ENCODE measurements at places on chromosomes 13 and 19. TPM values are rescaled to one million over a fixed set of nuclear protein-coding genes. Genes with fewer than 3 reads are reported as not detected.

Gene ARHGEF7
- total RNA-seq = 65.5 TPM

Gene IZUMO4
- total RNA-seq = 12.0 TPM

Gene CAPN12
- 3.0 TPM for total RNA-seq

Gene ELSPBP1
- total RNA-seq = not detected

Gene TINCR
- 0.16 TPM for total RNA-seq

Gene RNF225
- total RNA-seq = 0.27 TPM

Gene UBE2L5
- total RNA-seq = not detected

Gene FXYD3
- total RNA-seq = 0.44 TPM

Gene ACER1
- total RNA-seq = not detected

Gene EMC10
- 76.2 TPM for total RNA-seq

Gene LTBP4
- total RNA-seq = 35.9 TPM

Gene RNF113B
- total RNA-seq = not detected

Gene PTGIR
- 17.9 TPM for total RNA-seq

Gene KCNN4
- 92.0 TPM for total RNA-seq

Gene ATP4B
- not detected for total RNA-seq

Gene ZNF615
- total RNA-seq = 4.7 TPM

Gene ERICH4
- total RNA-seq = not detected

Gene ERCC2
- total RNA-seq = 40.1 TPM

DNA sequence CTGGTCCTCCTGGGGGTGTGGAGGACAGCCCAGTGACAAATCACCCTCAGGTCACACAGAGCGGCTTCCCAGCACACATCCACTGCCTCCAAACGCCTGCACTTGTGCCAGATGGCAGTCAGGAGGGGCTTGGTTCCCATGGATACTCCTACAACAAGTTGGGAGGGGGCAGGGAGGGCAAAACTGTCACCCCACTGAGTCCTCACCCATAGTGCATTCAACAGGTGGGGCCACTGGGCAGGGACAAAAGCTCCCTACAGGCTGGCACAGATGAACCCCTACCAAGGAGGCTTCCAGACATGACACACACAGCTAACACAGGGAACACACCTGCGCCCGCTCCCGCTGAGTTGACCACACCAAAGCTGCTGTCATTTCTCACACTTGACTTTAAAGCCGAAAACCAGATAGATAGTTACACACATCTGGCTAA is 120.5 kb downstream of the STK24 start:
- no peak for DNase-seq

DNA sequence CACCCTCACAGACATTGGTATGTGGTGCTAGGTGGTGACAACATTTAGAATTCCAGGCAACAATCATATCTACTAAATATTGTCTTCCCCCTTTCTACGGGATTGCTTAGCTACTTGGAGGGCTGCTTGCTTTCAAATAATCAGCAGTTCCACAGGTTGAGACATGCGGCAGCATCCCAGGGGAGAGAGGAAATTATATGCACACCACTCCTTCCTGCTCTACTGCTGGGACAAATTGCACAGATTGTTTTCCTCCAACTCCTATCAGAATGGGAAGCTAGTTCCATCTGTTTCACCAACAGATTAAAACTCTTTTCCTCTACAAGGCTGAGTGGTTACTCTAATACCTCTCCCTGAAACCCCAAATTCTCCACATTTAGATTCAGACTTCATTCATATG is 275.4 kb downstream of the DNAJC15 start:
- DNase-seq = no peak

DNA sequence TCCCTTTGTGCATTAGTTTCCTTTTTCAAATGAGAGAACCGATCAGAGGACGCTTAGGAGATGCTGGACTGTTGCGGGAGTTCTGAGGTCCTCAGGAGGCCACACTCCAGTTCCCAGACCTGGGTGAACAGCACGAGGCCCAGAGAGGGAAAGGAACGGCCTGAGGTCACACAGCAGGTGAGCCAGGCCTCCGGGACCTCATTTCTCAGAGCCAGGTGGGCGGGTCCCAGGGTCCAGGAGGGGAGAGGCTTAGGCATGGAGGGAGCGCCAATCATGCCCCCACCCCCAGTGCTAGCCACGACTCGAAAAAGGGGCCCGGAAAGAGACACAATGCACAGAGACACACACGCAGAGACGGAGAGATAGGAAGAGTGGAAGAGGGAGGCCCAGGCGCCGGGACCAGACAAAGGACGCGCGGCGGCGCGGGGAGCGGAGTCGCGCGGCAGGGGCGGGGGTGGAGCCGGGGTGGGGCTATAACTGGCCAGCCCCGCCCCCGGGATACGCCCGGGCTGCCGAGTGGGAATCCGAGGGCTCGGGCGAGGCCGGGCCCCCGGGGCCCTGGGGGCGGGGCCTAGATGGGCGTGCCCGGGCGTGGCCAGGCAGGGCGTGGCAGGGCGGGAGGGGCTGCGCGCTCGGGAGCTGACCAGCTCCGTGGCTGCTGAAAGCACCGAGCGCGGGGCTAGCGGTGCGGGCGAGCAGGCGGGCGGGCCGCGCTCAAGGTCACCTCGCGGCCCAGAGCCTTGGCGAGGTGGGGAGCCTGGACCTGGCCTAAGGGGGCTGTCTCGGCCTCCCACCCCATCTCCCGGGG is 1.6 kb downstream of the ELAVL3 start:
- DNase-seq = no peak

GRCh38 chr19:862581-863314 is 3.3 kb downstream of the CFD start:
- peak; percentile 12 for DNase-seq

DNA sequence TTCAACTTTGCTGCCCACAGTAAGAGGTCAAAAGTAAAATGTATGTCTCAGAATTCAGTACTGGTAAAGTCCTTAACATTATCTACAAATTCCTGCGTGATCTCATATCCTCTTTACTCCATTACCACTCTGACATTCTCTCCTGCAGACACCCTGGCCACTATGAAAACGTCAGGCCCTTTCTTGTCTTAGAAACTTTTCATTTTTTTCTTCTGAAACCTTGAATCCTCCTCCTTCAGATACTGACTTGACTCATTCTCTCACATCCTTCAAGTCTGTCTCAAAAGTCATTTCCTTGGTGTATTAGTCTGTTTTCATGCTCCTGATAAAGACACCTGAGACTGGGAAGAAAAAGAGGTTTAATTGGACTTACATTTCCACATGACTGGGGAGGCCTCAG is 262.3 kb downstream of the POU4F1 start:
- DNase-seq = no peak

DNA sequence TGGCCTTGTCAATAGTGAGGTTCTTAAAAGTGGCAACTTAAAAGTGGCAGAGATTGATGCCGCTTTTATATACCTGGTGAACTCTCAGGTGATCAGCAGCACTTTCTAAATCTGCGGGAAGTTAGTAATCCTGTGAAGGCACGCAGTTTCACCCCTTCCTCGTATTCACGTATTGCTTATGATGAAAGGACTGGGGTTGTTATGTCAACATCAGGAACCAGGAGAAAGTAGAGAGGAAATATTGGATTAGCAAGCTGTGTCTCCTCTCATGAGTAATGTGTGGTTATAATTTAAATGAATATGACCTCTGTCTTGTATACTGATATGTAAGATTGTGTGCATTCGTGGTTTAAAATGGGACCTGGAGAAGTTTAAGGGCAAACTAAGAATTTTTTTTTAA is 544.6 kb downstream of the SLITRK6 start:
- DNase-seq = no peak

DNA sequence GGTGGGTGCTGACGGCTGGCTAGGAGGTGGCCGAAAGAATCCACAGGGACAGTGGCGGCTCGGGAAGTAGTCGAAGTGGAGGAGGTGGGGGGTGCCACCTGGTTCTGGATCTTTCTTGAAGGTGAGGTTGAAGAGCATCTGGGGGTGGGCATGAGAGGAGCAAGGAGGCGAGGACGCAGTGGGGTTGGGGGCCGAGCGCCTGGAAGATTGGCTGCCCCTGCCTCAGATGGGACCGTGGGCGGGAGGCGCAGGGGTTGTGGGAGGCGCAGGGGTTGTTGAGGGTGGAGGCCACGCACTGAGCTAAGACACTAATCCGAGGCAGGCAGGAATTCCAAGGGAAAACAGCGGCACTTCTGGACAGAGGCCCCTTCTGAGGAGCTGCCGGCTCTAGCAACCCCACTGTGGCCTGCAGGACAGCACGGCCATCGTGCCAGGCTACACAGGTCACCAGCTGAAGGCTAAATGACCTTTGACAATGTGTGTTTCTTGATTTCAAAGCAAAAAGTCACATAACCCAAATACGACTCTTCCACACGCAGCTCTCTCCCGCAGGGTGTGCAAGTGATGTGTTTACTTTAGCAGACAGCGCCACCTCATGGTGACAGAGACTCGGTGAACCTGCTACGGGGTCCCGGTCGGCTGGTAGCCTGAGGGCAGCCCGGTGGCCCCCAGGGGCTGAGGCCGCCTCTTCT is 44.1 kb upstream of the RANBP3 start:
- DNase-seq = peak; percentile 17

GRCh38 chr13:104281910-104282309 is 1215.7 kb upstream of the SLC10A2 start:
- no peak for DNase-seq

DNA sequence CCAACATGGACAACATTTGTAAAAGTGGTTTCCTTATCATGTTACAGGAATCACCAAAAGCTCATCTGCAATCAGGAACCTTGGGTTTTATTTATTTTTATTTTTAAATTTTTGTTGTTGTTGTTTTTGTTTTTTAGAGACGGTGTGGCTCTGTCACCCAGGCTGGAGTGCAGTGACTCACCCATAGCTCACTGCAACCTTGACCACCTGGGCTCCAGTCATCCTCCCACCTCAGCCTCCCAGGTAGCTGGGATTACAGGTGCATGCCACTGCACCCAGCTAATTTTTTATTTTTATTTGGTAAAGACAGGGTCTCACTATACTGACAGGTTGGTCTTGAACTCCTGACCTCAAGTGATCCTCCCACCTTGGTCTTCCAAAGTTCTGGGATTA is 13.6 kb upstream of the SERP2 start:
- DNase-seq = no peak

- no peak for DNase-seq
Measured at GRCh38 chr13:77492982-77493381, 42.5 kb upstream of the SCEL start.

DNA sequence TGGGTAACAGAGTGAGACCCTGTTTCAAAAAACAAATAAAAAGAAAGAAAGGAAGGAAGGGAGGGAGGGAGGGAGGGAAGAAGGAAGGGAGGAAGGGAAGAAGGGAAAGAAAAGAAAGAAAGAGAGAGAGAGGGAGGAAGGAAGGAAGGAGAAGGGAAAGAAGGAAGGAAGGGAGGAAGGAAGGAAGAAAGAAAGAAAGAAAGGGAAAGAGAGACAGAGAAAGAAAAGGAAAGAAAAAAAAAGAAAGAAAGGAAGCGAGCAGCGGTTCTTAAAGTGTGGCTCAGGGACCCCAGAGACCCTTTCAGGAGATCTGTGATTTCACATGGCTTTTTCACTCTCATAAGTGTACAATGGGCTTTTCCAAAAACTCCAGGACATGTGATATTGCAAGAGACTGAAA is 9.9 kb upstream of the CADM4 start:
- no peak for DNase-seq

DNA sequence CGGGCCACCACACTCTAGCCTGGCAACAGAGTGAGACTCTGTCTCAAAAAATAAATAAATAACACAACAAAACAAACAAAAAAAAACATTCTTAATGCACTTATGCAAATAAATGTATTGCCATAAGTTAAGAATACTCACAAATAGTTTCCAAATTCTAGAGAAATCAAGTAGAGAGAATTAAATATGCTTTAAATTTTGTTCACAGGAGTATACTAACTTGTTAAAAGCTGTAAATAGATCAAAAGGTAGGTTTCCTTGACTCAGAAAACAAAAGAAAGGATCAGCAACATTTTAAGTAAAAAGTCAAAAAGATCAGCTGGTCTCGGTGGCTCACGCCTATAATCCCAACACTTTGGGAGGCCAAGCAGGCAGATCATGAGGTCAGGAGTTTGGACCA is 50.5 kb upstream of the ZNF429 start:
- no peak for DNase-seq

- no peak for DNase-seq
Measured at GRCh38 chr13:58876473-58876872, 1244.9 kb downstream of the PCDH17 start.

DNA sequence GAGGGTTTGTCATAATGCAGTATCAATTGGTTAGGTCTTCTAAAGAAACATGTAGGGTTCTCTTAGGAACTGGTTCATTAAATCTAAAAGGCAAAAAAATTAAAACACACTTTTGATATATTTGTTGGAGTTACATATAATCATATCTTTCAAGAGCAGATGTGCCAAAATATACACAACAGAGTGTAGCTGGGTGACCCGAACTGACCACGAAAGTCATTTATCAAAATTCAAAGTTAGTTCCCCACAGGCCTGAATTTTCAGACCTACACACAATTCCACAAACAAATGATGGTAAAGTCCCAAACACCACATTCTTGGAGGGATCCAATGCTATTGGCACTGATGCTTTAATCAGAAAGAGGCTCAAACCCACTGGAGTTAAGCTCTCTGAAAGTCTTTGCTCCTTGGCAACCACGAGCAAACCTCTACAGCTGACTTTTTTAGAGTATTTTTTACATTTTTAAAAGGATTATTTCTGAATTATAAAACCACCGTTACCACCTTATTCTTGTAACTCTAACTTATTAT is 50.9 kb downstream of the IRS2 start:
- no peak for DNase-seq

DNA sequence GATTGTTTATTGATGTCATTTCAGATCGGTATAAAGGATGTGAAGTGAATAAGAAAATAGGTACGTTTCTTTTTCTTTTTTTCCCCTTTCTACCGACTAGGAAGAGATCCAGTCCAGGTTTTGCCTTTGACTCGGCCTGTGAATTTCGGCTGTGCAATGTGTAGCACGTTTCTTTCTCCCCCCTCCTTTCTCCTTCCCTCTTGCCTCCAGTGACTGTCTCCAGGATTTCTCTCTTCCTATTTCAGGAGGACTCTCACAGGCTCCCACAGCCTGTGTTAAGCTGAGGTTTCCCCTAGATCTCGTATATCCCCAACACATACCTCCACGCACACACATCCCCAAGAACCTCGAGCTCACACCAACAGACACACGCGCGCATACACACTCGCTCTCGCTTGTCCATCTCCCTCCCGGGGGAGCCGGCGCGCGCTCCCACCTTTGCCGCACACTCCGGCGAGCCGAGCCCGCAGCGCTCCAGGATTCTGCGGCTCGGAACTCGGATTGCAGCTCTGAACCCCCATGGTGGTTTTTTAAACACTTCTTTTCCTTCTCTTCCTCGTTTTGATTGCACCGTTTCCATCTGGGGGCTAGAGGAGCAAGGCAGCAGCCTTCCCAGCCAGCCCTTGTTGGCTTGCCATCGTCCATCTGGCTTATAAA is at the start of gene GPC6:
Gene GPC6, plus strand, starts transcription at position 185 of the 657 bp plus-strand sequence.
- DNase-seq = no peak

DNA sequence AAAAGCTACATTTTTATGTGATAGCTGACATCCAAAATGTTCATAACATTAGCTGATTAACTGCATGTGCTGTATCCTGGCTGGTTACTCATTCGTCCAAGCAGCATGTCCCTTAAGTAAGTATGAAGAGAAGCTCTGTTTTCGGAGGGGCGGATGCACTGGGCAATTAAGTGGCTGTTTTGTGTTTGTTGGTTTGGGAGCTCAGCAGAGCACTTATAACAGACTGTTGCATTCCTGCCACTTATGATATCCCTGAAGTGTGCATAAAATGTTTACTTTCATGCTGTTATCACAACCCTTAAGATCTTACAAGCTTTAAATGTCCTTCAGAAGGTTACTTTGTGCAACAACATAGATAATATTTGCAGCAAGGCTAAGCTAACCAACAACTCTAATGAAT is 264.1 kb downstream of the NALCN start:
- DNase-seq = no peak

- no peak for DNase-seq
Measured at GRCh38 chr19:41114132-41114531, at the start of gene CYP2F1. Gene CYP2F1, plus strand, starts transcription at chr19:41114432. Its CDS starts 1,757 bp downstream, at chr19:41116189.

Measured in GM12878 (cell line).